ENCODE measurements at places on chromosomes 13 and 19.

DNA sequence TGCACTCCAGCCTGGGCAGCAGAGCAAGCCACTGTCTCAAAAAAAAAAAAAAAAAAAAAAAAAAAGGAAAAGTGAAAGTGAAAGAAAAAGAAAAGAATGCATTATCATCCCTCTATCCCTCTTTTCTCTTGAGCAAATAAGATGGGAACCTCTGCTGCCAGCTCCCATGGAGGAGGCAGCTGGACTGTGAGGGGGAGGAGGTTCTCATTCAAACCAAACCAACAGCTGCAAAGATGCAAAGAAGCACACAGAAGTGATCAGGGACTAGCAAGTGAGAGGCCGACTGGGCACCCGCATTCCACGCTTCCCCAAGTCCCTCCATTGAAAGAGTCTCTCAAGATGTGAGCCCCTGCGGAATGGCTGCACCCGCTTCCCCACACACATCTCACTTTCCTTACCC, 63.5 kb downstream of the TSHZ3 start:
- no peak overlapping the region for H3K27ac ChIP-seq
- no peaks in the 10 kb centered on the region for H3K4me1 ChIP-seq
- H3K27me3 ChIP-seq: no peaks in the 10 kb centered on the region
- H3K36me3 ChIP-seq: no peaks in the 10 kb centered on the region
- DNase-seq: no peak

GRCh38 chr19:46603752-46604231, 2.7 kb downstream of the CALM3 start:
- DNase-seq: no peak
- H3K4me1 ChIP-seq: peaks cover 19% of the 10 kb centered on the region
- no peaks in the 10 kb centered on the region for H3K27me3 ChIP-seq
- H3K4me3 ChIP-seq: no peak overlapping the region
- no peak overlapping the region for H3K27ac ChIP-seq

- no peak overlapping the region for H3K4me3 ChIP-seq
- H3K36me3 ChIP-seq: no peaks in the 10 kb centered on the region
- H3K27ac ChIP-seq: no peak overlapping the region
Measured at GRCh38 chr13:38564256-38565150, 122.4 kb upstream of the FREM2 start.

DNA sequence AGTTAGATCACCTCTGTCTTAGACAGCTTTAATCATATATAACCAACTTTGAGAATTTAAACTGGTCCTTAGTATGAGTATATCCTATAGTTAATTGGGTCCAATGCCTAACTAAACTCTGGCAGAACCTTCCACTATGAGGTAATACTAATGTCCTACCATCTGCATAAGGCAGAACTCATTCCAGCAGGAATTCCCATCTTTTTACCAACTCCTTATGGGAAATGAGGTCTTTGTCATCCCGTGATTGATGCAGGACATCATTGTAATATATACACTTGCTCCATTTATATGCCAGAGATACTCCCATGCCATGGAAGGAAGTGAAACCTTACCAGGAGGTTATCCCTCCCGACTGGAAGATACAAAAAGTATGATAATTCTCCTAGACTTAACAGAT, 2.8 kb downstream of the KCTD4 start:
- H3K27ac ChIP-seq: no peak overlapping the region
- no peak for DNase-seq
- H3K36me3 ChIP-seq: no peaks in the 10 kb centered on the region
- no peak overlapping the region for H3K4me3 ChIP-seq
- H3K4me1 ChIP-seq: peaks cover 7% of the 10 kb centered on the region

DNA sequence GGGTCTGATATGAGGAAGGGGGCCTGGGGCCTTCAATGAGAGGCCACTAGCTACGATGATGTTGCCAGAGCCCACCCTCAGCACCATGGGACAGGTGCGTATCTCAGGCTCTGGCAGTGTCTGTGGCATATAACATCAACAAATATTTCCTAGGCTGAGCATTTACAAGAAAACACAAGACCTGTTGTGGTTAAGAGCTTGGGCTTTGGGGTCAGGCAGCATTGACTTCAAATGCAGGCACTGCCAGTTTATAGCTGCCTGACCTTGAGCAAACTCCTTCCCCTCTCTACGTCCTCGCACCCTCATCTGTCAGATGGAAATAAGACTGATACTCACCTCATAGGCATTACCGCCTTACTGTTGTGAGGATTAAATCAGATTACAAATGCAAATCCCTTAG, 156.0 kb downstream of the KATNAL1 start:
- H3K27me3 ChIP-seq: no peaks in the 10 kb centered on the region
- no peak overlapping the region for H3K27ac ChIP-seq
- no peak overlapping the region for H3K4me3 ChIP-seq

- DNase-seq: no peak
- H3K4me1 ChIP-seq: no peaks in the 10 kb centered on the region
- no peak overlapping the region for H3K4me3 ChIP-seq
- H3K27ac ChIP-seq: no peak overlapping the region
- no peaks in the 10 kb centered on the region for H3K27me3 ChIP-seq
Measured at GRCh38 chr13:35769812-35770211, 293.3 kb upstream of the MAB21L1 start.

DNA sequence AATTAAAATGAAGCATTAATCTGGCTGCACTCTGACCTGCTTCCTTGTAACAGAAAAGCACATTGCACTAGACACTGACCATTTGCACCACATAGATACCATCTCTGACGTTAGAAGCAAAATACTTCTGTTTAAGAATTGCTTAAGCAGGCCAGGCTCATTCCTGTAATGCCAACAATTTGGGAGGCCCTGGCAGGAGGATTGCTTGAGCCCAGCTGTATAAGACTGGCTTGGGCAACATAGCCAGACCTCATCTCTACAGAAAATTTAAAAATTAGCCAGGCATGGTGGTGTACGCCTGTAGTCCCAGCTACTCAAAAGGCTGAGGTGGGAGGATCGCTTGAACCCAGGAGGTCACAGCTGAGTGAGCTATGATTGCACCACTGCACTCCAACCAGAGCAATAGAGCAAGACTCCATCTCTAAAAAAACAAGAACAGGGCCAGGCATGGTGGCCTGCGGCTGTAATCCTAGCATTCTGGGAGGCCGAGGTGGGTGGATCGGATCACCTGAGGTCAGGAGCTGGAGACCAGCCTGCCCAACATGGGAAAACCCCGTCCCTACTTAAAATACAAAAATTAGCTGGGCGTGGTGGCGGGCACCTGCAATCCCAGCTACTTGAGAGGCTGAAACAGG, 7.0 kb upstream of the TLE6 start:
- H3K27ac ChIP-seq: no peak overlapping the region
- H3K36me3 ChIP-seq: no peaks in the 10 kb centered on the region
- H3K4me3 ChIP-seq: no peak overlapping the region
- H3K4me1 ChIP-seq: peaks cover 41% of the 10 kb centered on the region
- no peaks in the 10 kb centered on the region for H3K27me3 ChIP-seq

- no peaks in the 10 kb centered on the region for H3K27me3 ChIP-seq
- peaks cover 5% of the 10 kb centered on the region for H3K36me3 ChIP-seq
- no peak for DNase-seq
- peaks cover 20% of the 10 kb centered on the region for H3K4me1 ChIP-seq
- H3K27ac ChIP-seq: peak overlapping the region; percentile 89
Measured at GRCh38 chr19:37077501-37077933, 716 bp upstream of the ZNF420 start.

DNA sequence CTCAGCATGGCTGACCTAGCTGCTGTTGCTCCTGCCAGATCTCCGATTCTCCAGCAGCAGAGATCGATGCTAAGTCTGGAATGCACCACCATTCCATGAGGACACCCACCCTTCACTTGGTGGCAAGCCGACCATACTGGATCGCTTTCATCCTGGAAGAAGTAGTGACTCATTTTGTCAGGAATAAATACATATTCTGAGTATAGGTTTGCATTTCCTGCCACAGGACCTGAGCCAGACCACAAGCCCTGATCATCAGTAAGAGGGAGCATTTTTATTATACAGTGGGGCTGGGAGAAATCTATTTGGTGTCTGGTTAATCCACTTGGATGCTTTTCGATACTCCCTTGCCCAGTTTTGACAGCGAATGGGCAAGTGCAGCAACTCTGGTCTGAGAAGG, 10.9 kb upstream of the KCTD15 start:
- H3K27me3 ChIP-seq: no peaks in the 10 kb centered on the region
- no peak for DNase-seq
- no peak overlapping the region for H3K4me3 ChIP-seq

DNA sequence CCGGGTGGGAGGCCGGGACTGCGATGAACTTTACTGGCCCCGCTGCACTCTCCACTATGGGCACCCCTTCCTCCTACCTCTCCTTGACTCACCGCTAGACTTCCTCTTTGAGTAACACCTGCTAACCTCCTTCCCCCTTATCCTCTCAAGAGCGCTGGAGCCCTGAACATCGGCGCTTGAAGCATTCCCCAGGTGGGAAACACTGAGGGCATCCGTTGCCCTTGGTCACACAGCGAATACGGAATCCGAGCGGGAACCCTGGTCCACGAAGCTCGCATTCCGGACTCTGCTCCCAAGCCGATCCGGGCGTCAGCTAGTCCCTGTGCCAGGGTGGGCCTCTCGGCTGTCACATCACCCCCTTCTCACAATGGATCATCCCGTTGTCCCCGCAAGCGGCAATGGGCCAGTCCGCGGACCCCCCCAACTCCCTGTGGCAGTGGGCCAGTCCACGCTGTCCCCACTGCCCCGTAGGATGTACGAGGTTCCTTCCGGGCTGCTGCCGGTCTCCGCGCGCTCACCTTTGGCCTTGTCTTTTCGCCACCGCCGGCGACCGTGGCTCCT, 4.2 kb downstream of the LIPE start:
- H3K4me1 ChIP-seq: peaks cover 40% of the 10 kb centered on the region
- H3K36me3 ChIP-seq: no peaks in the 10 kb centered on the region
- peak; percentile 88 for DNase-seq
- H3K4me3 ChIP-seq: peak overlapping the region; percentile 85
- H3K27ac ChIP-seq: peak overlapping the region; percentile 78

DNA sequence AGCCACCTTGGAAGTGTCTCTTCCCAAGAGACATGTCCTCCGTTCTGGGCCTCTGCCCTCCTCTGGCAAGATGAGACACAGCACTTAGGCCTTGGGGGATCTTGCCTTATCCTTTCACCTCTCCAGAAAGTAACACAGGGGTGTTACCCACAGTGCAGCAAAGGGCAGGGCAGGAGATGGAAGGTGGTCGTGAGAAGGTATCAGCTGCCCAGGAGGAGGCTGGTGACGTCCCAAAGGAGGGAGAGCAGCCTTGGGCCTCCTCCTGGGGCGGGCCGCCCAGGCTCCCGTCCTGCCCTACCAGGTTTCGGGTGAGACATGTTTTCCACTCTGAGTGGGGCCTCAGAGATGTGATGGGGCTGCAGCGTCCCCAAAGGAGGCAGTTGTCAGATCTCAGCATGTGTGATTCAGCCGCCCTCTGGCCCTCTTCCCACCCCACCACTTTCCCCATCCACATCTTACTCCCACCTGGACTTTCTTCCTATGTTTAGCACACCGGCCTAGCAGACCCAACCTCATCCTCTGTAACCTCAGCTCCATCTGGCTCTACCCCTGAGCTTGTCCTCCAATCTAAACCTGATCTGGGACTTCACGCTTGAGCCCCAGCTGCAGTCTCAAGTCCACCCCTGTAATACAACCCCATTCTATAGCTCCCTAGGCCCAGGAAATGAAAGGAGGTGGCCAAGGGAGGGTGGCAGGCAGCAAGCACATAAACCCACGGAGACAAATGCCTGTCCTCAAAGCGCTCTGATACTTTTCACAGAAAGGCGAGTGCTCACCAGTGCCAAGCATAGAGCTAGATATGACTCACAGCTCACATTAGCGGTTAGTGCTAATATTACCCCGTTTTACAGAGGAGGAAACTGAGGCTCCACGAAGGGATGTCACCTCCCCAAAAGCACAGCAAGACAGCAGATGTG, 9.3 kb downstream of the POU2F2 start:
- peaks cover 100% of the 10 kb centered on the region for H3K4me1 ChIP-seq
- no peaks in the 10 kb centered on the region for H3K27me3 ChIP-seq

- peaks cover 12% of the 10 kb centered on the region for H3K4me1 ChIP-seq
- DNase-seq: no peak
- H3K27me3 ChIP-seq: no peaks in the 10 kb centered on the region
- no peak overlapping the region for H3K27ac ChIP-seq
Measured at GRCh38 chr19:18634612-18635297, 2.1 kb upstream of the KLHL26 start.

DNA sequence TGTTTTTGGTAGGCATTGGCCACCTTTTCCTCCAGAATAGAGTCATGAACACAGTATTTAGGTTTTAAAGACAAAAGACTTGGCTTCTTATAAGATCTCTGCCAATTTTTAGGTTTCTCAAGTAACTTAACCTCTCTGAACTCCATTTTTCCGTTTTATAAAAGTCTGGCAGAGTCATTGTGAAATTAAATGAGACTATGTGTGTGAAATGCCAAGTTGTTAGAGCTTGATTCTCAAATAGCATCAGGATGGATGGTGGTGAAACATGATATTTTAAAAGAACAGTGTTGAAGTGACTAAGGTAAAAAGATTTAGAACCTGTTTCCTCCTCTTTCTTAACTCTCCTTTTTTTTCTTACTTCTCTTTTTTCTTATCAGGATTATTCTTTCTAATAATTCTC, 617.7 kb upstream of the SLITRK1 start:
- no peaks in the 10 kb centered on the region for H3K4me1 ChIP-seq
- H3K27me3 ChIP-seq: no peaks in the 10 kb centered on the region
- H3K4me3 ChIP-seq: no peak overlapping the region
- no peak for DNase-seq

DNA sequence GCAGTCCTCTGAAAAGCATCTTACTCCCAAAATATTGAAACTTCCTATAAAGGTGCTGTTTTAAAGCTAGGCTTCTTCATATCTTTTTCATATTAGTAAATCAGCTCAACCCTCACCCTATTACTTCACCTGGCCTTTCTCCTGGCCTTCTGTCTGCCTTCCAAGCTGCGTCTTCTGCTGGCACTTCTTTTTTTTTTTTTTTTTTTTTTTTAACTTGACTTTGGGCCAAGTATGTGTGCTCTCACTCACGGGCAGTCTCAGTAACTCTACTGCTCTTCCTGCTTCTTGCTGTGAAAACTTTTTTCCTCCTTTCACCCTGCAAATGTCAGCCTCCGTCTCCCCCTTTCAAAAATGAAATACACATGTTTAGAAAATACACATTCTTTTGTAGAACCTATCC, 41.2 kb upstream of the KCTD4 start:
- H3K27ac ChIP-seq: no peak overlapping the region
- no peak for DNase-seq
- no peaks in the 10 kb centered on the region for H3K27me3 ChIP-seq
- no peaks in the 10 kb centered on the region for H3K36me3 ChIP-seq
- no peaks in the 10 kb centered on the region for H3K4me1 ChIP-seq
- H3K4me3 ChIP-seq: no peak overlapping the region

GRCh38 chr19:47093841-47094240, 19.7 kb downstream of the ZC3H4 start:
- H3K27ac ChIP-seq: peak overlapping the region; percentile 60
- peak; percentile 54 for DNase-seq
- H3K36me3 ChIP-seq: peaks cover 53% of the 10 kb centered on the region
- no peak overlapping the region for H3K4me3 ChIP-seq
- H3K4me1 ChIP-seq: peaks cover 33% of the 10 kb centered on the region

DNA sequence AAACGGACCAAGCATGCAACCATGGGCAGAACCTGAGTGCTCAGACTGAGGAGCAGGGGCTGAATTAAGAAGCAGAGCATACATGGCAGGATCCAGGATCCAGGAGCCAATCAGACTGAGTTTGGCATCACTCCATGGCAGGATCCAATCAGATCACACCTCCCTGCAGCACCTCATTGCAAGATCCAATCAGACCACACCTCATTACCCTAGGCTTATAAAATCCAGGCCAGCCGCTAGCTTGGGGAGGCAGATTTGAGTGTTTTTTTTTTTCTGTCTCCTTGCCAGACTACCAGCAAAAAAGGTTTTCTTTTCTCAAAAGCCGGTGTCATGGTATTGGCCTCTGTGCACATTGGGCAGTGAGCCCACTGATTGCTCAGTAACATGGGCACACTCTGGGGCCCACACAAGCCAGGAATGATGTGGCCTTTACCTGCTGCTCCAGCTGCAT, 127.9 kb upstream of the GJB6 start:
- no peaks in the 10 kb centered on the region for H3K36me3 ChIP-seq
- H3K4me1 ChIP-seq: no peaks in the 10 kb centered on the region
- no peak for DNase-seq
- no peak overlapping the region for H3K27ac ChIP-seq
- no peaks in the 10 kb centered on the region for H3K27me3 ChIP-seq
